Left renal cortex interstitium (tissue), 4 donors: ENCODE measurements at places on chromosomes 16 and 17. TPM values are rescaled to one million over a fixed set of nuclear protein-coding genes. Genes with fewer than 3 reads are reported as not detected.
A peak's percentile ranks its signal among the peaks of the same experiment; 100 is the strongest.

DNA sequence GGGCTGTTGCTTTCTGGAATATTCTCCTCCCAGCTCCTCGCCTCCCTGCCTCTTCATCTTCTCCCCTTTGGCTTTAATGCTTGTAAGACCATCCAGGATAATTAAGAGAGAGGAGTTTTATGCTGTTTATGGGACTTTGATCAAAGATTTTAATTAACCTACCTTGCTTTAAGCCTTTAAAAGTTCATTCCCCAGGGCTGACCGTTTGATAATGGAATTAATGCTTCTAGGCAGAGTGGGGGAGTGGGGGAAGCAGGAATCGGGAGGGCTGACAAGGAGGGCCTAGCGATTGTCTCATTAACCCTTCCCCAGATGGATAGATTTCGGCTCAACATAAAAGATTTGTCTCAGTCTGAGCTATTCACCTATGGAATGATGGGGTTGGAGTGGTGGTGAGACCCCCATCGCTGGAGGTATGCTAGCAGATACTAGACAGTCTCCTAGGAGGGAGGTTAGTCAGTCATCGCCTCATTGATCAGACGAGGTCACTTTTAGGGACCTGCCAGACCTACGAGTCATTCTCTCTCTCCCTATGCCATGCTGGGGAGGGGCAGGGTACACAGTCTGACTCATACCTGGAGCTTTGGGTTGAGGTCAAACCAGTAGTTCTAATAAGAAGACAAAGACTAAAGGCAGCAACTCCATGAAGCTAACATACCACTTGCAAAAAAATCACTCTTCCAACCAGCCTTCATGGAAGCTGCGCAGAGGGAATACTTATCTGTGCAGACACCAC lies 236.6 kb upstream of the NLRP1 start:
- no peak for DNase-seq

- DNase-seq: no peak
Measured at GRCh38 chr17:78539781-78540180, 37.4 kb downstream of the DNAH17 start.

DNA sequence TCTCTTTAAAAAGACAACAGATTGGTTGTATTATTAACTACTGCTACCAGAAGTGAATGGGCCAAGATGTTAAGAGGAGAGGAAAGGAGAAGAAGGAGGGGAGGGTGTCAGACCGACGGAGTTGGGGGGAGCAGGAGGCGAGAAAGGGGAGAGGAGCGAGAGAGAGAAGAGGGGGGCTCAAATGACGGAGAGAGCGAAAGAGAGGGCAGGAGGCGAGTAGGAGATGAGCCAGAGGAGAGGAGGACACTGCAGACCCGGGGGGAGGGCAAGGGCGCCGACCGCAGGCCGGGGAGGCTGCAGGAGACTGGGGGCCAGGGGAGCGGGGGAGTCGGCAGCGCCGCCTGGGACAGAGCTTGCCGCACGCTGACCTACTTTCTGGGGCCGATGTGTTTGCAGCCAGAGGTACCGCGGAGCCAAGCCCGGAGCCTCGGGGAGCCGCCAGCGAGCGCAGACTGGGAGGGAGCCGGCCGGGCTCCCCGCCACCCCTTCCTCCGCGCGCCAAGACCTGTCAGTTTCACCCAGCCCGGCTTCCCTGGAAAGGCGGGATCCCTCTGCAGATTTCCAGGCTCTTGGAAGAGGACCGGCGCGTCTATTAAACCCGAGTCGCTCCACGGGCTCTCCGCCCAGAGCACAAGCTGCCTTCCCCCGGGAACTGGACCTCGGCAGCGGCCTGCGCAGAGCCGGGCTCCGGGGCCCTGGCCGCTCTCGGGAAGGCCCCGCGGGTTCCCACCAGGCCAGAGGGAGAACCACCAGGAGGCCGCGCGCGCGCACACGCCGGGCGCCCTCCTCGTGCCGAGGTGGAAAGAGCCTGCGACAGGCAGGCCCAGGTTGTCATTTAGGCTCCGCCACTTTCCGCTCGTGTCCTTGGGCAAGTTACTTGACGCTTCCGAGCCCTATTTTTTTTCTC lies 74.6 kb downstream of the CMC2 start:
- peak; percentile 43 for DNase-seq

Gene CHST4
- polyA plus RNA-seq: 0.33 TPM

Gene IRX3
- 39.2 TPM for polyA plus RNA-seq

Gene ADAMTS18
- 2.6 TPM for polyA plus RNA-seq

- DNase-seq: no peak
Measured at GRCh38 chr16:65534121-65534528, 412.3 kb upstream of the CDH11 start.

GRCh38 chr17:2952174-2952845 lies 111.1 kb downstream of the OR1D5 start:
- no peak for DNase-seq

DNA sequence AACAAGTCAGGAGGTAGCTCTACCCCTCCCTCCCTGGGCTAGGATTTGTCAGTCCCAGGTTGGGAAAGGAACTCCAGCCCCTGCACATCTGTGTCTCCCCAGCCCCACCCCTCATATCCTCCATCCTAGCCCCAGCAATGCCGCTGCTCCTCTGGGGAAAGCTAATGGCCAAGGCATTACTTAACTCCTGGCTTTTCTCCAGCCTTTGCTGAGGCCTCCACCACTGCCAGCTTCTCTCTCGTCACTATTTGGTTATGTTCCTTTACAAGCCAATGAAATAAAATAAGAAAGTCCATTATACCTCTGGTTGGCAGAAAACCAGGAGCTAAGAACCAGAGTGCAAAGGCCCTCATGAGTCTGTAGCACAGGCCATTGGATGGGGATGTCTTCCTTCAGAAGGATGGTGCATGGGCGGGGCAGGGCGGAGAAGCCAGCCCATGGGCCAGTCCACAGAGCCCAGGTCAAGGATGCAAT lies 171.0 kb downstream of the CCDC182 start:
- DNase-seq: no peak

Gene TMIGD1
- polyA plus RNA-seq: 0.59 TPM

- peak; percentile 43 for DNase-seq
Measured at GRCh38 chr17:16516594-16517051, 24.6 kb upstream of the LRRC75A start.

- no peak for DNase-seq
Measured at GRCh38 chr17:40714473-40714872, 10.9 kb upstream of the KRT24 start.

Gene GJC1
- 22.7 TPM for polyA plus RNA-seq

DNA sequence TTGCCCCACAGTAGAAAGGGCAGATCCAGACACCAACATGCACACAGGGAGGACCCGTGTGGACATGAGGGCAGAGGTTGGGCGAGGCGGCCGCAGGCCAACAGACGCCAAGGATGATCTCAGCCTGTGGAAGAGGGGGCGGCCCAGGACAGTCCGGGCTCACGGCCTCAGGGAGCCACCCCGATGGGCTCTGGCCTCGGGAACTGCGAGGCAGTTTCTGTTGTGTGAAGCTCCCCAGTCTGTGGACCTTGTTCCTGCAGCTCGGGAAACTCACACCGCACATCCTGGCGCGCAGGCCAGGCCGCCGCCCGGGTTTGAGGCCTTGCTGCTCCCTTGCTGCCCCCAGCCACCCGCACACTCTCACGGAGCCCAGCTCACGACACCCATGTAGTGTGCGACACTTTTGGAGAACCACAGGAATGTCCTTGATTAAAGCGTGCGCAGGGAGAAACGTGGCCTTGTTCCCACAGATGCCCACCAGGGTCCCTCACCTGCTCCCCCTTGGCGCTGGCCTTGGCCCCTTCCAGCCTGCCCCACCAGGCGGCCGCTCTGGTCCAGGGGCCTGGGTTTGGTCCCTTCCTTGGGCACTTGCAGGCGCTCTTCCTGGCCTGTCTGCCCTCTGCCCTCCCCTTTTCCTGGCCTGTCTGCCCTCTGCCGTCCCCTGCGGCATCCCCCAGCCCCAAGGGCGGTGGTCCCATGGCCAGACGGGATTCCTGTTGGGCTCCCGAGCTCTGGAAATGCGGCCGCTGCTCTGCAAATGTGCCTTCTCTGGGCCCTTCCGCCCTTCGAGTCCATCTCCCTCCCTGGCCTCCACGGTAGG lies 9.3 kb upstream of the SLC38A10 start:
- no peak for DNase-seq

- no peak for DNase-seq
Measured at GRCh38 chr16:15785386-15786059, 71.3 kb downstream of the MYH11 start.

Gene KCNJ2
- 2.7 TPM for polyA plus RNA-seq

Gene SOST
- 50.0 TPM for polyA plus RNA-seq

Gene C1QBP
- 145 TPM for polyA plus RNA-seq

Gene C16orf54
- polyA plus RNA-seq: 0.29 TPM

GRCh38 chr17:47914306-47914948 lies 18.4 kb downstream of the SP2 start:
- DNase-seq: no peak

- no peak for DNase-seq
Measured at GRCh38 chr16:53629607-53630312, 73.9 kb downstream of the RPGRIP1L start.

- DNase-seq: peak; percentile 44
Measured at GRCh38 chr16:64983963-64984362, 137.9 kb downstream of the CDH11 start.

DNA sequence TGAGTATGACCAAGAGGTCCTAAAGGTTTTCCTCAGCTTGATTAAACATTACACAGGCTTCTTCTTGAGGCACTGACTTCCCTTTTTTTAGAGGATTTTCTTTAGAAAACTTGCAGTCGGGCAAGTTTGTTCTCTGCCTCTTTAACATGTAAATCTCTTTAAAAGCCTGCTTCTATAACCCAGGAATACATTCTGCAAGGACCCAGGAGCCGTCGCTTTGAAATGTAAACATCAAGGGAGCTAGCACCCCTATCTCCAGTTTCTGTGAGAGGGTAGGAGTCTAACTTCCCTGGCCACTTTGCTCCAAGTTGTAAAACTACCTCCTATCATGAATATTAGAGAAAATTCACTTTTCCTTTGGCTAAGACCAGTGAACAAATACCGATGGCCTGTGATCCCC lies 201.5 kb upstream of the CPHXL start:
- DNase-seq: no peak

Gene ACSM2A
- polyA plus RNA-seq: 91.8 TPM

GRCh38 chr17:75404731-75405364 lies 630 bp downstream of the GRB2 start:
- DNase-seq: peak; percentile 33

- no peak for DNase-seq
Measured at GRCh38 chr16:24838554-24839266, 7.1 kb upstream of the SLC5A11 start.
